ENCODE measurements at places on chromosomes 13 and 19. TPM values are rescaled to one million over a fixed set of nuclear protein-coding genes. Genes with fewer than 3 reads are reported as not detected.

DNA sequence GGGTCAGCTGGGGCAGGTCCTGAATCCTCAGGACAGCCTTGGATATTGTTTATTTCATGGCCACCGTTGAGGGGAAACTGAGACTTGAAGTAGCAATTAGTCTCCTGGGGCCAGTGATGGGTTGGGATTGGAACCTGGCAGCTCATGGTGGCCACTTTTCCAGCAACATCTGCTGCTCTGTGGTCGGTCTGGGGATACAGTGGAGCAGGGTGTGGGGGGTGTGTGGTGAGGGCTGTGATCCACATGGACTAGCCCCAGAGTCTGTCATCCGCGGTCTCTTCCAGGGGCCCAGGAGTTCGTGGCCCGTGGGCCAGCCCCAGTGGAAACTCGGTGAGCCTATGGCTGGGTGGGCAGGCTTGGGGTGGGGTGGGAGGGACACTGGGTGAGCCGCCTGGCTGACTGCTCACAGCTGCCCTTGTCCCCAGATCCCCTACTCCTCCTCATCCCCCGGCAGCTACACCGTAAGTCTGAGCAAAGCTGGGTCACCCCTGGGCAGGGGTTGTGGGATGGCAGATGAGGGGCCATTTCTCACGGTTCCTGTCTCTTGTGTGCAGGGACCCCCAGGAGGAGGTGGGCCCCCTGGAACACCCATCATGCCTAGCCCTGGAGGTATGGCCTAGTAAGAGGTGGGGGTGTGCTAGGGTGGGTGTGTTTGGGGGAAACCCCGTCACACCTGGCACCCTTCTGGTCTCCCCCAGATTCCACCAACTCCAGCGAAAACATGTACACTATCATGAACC is 5.5 kb downstream of the ISYNA1 start:
- peaks cover 37% of the 10 kb centered on the region for H3K4me1 ChIP-seq
- H3K27me3 ChIP-seq, result no peaks in the 10 kb centered on the region
- peaks cover 2% of the 10 kb centered on the region for H3K36me3 ChIP-seq
- DNase-seq, result no peak
- peak overlapping the region; percentile 62 for H3K4me3 ChIP-seq

DNA sequence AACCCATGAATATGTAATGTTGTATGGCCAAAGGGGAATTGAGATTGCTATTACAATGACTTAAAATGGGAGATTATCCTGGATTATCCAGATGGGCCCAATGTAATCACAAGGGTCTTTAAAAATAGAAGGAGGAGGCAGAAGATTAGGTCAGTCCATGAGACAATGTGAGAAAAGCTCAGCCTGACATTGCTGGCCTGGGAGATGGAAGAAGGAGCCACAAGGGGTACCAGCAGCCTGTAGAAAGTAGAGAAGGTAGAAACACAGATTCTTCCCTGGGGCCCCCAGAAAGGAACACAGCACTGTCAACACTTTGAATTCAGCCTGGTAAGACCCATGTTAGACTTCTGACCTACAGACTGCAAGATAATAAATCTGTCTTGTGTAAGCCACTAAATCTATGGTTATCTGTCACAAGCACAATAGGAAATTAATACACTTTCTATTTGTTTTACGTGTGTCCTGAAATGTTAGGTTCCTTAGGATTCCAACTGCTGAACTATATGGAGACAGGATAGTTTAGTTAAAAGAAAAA is 132.9 kb upstream of the SERP2 start:
- H3K4me1 ChIP-seq, result peaks cover 31% of the 10 kb centered on the region
- H3K4me3 ChIP-seq, result no peak overlapping the region
- H3K36me3 ChIP-seq, result no peaks in the 10 kb centered on the region
- no peaks in the 10 kb centered on the region for H3K27me3 ChIP-seq
- DNase-seq, result no peak
- H3K27ac ChIP-seq, result no peak overlapping the region

DNA sequence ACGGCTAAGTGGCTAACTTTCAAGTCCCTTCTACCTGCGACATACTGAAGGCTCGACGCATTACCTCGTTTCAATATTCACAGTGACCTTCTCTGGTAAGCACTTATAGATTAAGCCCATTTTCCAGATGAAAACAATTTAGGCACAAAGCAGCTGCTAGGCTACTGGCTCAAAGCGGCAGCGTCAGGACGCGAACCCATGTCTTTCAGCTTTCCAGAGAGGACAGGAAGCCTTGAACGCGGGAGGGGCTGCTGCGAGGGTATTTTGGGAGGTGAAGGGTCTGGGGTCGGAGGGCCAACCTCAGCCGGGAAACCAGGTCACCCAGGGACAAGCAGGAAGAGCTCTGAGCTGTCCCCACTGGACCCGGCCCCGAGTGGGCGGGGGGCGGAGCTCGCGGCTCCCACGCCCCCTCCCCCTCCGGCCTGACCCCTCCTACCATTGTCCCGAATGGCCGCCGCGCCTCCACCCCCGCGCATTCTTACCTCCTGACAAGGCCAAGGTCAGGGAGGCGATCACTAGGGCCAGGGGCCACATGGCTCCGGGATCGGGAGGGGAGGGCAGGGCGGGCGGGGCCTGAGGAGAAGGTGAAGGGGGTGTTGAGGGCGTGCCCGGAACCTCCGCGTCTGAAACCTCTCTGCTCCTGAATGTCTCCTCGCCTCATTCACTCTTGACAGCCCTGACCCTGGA is at the start of gene KLK13:
TSS of gene KLK13 (minus strand) at position 559 of the 687 bp plus-strand sequence. CDS start at position 534, 25 bp downstream.
- H3K27me3 ChIP-seq, result peaks cover 29% of the 10 kb centered on the region
- H3K4me1 ChIP-seq, result peaks cover 3% of the 10 kb centered on the region
- peak within 1 kb of the TSS; percentile 75 for H3K4me3 ChIP-seq

- no peak for DNase-seq
- peaks cover 7% of the 10 kb centered on the region for H3K4me1 ChIP-seq
- H3K4me3 ChIP-seq, result no peak overlapping the region
These were observed 4.2 kb upstream of the RASA3 start for GRCh38 chr13:114136576-114136975.

- no peak overlapping the region for H3K27ac ChIP-seq
- H3K4me3 ChIP-seq, result no peak overlapping the region
- no peaks in the 10 kb centered on the region for H3K4me1 ChIP-seq
- no peaks in the 10 kb centered on the region for H3K36me3 ChIP-seq
These were observed 99.4 kb downstream of the WASF3 start for GRCh38 chr13:26656919-26657318.

DNA sequence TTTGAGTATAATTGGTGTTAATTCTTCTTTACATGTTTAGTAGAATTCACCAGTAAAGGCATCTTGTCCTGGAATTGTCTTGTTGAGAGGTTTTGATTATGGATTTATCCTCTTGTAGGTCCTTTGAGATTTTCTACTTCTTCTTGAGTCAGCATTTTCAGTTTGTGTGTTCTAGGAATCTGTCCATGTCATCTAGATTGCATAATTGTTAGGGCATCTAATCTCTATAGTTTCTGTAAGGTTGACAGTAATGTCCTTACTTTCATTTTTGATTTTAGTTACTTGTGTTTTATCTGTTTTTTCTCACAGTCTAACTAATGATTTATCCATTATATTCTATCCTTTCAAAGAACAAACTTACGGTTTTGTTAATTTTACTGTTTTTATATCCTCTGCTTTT is 492.0 kb downstream of the FGF9 start:
- DNase-seq, result no peak
- no peak overlapping the region for H3K4me3 ChIP-seq
- H3K36me3 ChIP-seq, result peaks cover 13% of the 10 kb centered on the region
- peaks cover 8% of the 10 kb centered on the region for H3K4me1 ChIP-seq
- H3K27me3 ChIP-seq, result no peaks in the 10 kb centered on the region

DNA sequence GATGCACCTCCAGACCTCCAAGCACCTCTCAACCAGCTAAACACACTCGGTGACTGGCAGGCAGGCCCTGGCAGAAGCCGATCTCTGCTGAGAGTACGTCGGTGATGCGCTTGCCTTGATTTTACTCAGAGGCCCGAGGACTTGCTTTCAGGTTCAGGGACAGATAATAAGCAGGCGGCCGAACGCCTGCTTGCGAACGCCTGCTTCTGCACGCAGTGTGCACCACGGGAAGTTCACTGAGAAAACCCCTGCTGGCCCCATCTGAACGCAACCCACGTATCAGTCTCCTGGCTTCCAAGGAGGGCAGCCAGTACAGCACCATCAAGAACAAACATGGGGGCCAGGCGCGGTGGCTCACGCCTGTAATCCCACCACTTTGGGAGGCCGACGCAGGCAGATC is 108.0 kb downstream of the STK24 start:
- no peak overlapping the region for H3K4me3 ChIP-seq
- no peak overlapping the region for H3K27ac ChIP-seq
- no peak for DNase-seq
- no peaks in the 10 kb centered on the region for H3K27me3 ChIP-seq

DNA sequence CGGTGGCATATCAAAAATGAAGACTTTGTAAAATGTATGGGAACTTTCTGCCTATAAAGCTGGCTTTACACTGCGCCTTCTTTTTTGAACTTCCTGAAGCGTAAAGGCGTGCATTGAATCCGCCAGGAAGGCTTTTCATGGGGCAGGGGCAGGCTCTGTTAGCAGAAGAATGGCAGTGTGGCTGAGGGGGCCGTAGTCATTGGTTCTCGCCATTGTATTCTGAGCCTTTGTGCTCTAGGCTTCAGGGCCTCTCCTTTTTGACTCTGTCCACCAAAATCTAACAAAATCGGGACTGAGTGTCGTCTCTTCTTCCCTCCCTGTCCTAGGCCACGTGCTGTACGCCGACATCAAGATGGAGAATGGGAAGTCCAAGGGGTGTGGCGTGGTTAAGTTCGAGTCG is 14.1 kb downstream of the PRAM1 start:
- H3K27ac ChIP-seq, result no peak overlapping the region
- no peaks in the 10 kb centered on the region for H3K27me3 ChIP-seq
- H3K36me3 ChIP-seq, result peaks cover 29% of the 10 kb centered on the region
- H3K4me3 ChIP-seq, result no peak overlapping the region
- DNase-seq, result no peak

- peaks cover 10% of the 10 kb centered on the region for H3K4me1 ChIP-seq
- H3K27ac ChIP-seq, result no peak overlapping the region
- DNase-seq, result no peak
- no peak overlapping the region for H3K4me3 ChIP-seq
- H3K36me3 ChIP-seq, result no peaks in the 10 kb centered on the region
These were observed 6.8 kb upstream of the DPRX start for GRCh38 chr19:53624771-53625545.

GRCh38 chr13:53007872-53008271 is 20.7 kb upstream of the OLFM4 start:
- peaks cover 8% of the 10 kb centered on the region for H3K4me1 ChIP-seq
- no peak for DNase-seq
- H3K27ac ChIP-seq, result no peak overlapping the region
- peaks cover 9% of the 10 kb centered on the region for H3K27me3 ChIP-seq

- DNase-seq, result peak; percentile 89
- no peak overlapping the region for H3K27ac ChIP-seq
- no peaks in the 10 kb centered on the region for H3K27me3 ChIP-seq
- no peak overlapping the region for H3K4me3 ChIP-seq
- H3K36me3 ChIP-seq, result peaks cover 2% of the 10 kb centered on the region
These were observed 33.1 kb downstream of the CEBPG start for GRCh38 chr19:33406521-33407139.

The KLHL1 gene
- not detected for total RNA-seq

The ARRDC2 gene
- total RNA-seq, result 2.9 TPM

The DCT gene
- total RNA-seq, result 0.18 TPM
